Bronchial smooth muscle cell (primary cell): ENCODE measurements at places on chromosomes 3 and 15. TPM values are rescaled to one million over a fixed set of nuclear protein-coding genes. Genes with fewer than 3 reads are reported as not detected.

Gene FYCO1
- total RNA-seq, result 29.7 and 30.9 TPM in 2 replicates

Gene POC1A
- 2.6 and 5.4 TPM in 2 replicates for total RNA-seq

Gene KLHL6
- total RNA-seq, result under 0.01 TPM in 1 of 2 replicates, not detected in the other

Gene SPTBN5
- total RNA-seq, result 0.16 and 0.17 TPM in 2 replicates

Gene PLCB2
- total RNA-seq, result under 0.01 and 0.16 TPM in 2 replicates

Gene SCG3
- total RNA-seq, result not detected in 2 replicates

Gene EFCAB12
- total RNA-seq, result under 0.01 TPM in 1 of 2 replicates, not detected in the other

Gene CHDH
- total RNA-seq, result 0.09 and 0.16 TPM in 2 replicates

Gene PTPN9
- total RNA-seq, result 16.1 and 18.4 TPM in 2 replicates

Gene TXNRD3
- total RNA-seq, result 14.7 and 15.0 TPM in 2 replicates

Gene EFCC1
- under 0.01 TPM in 1 of 2 replicates, not detected in the other for total RNA-seq

Gene TMIE
- not detected in 2 replicates for total RNA-seq

Gene VWA5B2
- total RNA-seq, result not detected in 2 replicates

Gene MAPKAPK3
- 22.5 and 32.2 TPM in 2 replicates for total RNA-seq

Gene C3orf49
- total RNA-seq, result not detected in 2 replicates

Gene TICRR
- 0.09 and 0.32 TPM in 2 replicates for total RNA-seq

Gene PIGBOS1
- 5.8 and 8.0 TPM in 2 replicates for total RNA-seq
